ENCODE measurements at places on chromosomes 2 and 18. TPM values are rescaled to one million over a fixed set of nuclear protein-coding genes. Genes with fewer than 3 reads are reported as not detected.

- no peak overlapping the region for H3K27ac ChIP-seq
- H3K27me3 ChIP-seq, result no peaks in the 10 kb centered on the region
- peaks cover 10% of the 10 kb centered on the region for H3K4me1 ChIP-seq
- no peak for DNase-seq
These were observed 62.1 kb downstream of the DYM start for GRCh38 chr18:49398331-49398730.

DNA sequence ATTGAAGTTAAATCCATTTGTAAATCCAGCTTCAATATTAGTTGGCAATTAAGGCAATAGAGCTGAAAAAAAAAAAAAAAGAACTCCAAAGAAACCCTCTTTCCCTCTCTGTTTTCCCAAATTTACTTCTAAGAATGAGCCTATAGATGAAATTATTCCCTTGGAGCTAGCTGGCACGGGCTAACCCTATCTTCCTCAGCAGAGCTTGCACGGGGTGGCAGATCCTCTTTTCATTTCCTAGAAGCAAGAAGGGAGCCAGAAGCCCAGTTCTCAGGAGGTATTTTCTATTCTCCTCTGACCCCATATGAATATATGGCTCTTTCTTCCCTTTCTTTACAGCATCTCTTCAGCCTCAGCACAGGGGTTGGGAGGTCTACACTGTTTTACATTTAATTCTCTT is 426.0 kb downstream of the TGIF1 start:
- peaks cover 5% of the 10 kb centered on the region for H3K36me3 ChIP-seq
- no peak overlapping the region for H3K4me3 ChIP-seq
- no peak overlapping the region for H3K27ac ChIP-seq
- DNase-seq, result no peak
- peaks cover 10% of the 10 kb centered on the region for H3K4me1 ChIP-seq

- no peak overlapping the region for H3K4me3 ChIP-seq
- no peak for DNase-seq
- no peak overlapping the region for H3K27ac ChIP-seq
- no peaks in the 10 kb centered on the region for H3K36me3 ChIP-seq
These were observed 85.5 kb upstream of the PXDN start for GRCh38 chr2:1829796-1830195.

DNA sequence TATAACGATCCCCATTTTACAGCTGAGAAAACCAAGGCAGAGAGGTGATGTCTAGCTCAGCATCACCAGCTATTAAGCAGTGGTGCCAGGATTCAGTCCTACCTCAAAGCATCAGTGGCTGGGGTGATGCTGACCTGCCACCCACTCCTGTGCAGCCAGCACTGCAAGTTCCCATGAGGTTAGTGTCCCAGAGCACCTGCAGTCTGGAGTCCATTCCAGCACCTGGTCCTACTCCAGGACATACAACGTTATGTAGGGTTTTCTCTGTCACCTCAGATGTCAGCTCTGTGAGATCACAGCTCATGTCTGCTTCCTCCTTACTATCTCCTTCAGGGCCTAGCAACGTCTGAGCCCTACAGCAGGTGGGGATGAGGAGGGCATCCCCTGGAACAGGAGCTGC is 328.0 kb upstream of the HS6ST1 start:
- no peak for DNase-seq
- no peak overlapping the region for H3K27ac ChIP-seq
- peaks cover 41% of the 10 kb centered on the region for H3K4me1 ChIP-seq
- H3K4me3 ChIP-seq, result no peak overlapping the region
- H3K36me3 ChIP-seq, result no peaks in the 10 kb centered on the region
- H3K27me3 ChIP-seq, result no peaks in the 10 kb centered on the region

DNA sequence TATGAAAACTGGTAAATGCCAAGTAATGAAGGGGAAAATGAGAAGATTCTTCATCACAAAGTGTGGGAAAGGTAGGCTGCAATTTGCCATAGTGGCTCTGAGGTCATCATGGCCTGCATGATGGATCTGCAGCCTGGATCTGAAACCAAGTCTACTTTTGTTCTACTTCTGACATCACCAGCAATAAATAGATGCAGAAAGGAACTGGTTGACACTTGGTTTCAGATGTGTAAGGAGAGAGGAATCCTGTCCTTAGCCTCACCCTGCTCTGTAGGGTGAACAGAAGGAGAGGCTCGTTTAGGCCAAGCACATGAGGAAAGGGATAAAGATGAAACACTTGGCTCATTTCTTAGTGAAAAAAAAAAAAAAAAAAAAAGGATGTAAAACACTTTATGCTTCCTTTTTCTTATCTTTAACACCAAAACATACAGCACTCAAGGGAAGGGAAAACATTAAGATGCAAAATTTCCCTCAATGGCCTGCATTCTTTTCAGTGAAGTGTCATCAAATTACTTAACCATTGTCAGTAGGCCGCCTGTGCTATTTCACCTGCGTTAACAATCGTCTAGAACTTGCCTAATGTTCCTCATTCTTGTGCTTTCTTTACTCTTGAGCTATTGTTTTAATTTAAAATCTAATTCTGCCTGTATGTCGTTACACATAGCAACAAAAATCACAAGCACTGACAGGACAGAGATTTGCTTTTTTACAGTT is 3.9 kb downstream of the NEB start:
- no peaks in the 10 kb centered on the region for H3K27me3 ChIP-seq
- DNase-seq, result no peak
- no peak overlapping the region for H3K4me3 ChIP-seq

GRCh38 chr2:239297142-239298004 is 103.4 kb downstream of the HDAC4 start:
- no peak for DNase-seq
- H3K27me3 ChIP-seq, result no peaks in the 10 kb centered on the region
- no peaks in the 10 kb centered on the region for H3K36me3 ChIP-seq

DNA sequence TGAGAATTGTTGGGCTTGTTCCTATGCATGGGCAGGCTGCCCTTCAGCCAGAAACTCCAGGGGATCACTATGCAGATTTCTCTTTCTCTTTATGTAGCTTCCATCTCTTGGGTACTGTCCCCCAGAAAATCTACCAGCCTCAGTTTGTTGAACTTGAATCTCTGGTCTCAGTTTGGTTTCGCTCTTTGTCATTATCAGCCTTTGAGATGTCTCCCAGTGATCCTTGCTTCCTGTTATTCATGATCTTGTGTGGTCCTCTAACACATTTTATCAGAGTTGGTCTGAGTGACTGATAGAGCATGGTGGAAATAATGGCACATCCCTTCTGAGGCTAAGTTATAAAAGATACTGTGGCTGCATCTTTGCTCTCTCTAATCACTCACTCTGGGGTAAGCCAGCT is 7.8 kb downstream of the TMEM87B start:
- H3K36me3 ChIP-seq, result peaks cover 11% of the 10 kb centered on the region
- no peak overlapping the region for H3K4me3 ChIP-seq
- no peak for DNase-seq
- no peaks in the 10 kb centered on the region for H3K4me1 ChIP-seq
- no peak overlapping the region for H3K27ac ChIP-seq
- H3K27me3 ChIP-seq, result no peaks in the 10 kb centered on the region

DNA sequence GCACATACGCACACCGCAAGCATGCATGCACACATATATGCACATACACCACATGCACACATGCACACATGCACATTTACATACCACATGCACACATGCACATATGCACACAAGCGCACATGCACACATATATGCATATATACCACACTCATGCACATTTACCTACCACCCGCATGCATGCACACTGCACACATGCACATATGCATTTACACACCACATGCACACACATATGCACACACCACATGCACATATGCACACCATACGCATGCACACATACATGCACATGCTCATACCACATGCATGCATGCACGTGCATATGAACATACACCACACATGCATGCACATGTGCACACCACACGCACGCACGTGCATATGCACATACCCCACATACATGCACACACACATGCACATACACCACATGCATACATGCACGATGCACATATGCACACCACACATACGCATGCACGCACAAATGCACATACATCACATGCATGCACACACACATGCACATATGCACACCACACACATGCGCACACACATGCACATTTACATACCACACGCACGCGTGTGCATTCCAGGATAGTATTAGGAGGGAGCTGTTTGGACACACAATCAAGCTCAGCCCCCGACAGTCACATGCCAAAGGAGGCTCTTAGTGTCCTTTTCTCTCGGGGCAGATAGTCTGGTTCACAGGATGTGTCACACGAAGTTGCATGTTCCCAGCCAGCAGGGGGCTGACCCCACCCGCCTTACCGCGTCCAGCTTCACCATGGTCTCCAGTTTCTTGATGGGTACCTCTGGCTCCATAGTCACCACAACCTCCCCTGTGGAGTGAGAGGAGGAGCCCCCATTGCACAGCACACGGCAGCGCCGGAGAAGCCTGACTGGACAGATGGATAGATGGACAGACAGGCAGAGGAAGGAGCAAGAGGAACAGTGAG is 5.9 kb downstream of the OTOF start:
- peak overlapping the region; percentile 86 for H3K27ac ChIP-seq
- H3K4me1 ChIP-seq, result no peaks in the 10 kb centered on the region
- no peak overlapping the region for H3K4me3 ChIP-seq

Gene FAM237A
- not detected for total RNA-seq

DNA sequence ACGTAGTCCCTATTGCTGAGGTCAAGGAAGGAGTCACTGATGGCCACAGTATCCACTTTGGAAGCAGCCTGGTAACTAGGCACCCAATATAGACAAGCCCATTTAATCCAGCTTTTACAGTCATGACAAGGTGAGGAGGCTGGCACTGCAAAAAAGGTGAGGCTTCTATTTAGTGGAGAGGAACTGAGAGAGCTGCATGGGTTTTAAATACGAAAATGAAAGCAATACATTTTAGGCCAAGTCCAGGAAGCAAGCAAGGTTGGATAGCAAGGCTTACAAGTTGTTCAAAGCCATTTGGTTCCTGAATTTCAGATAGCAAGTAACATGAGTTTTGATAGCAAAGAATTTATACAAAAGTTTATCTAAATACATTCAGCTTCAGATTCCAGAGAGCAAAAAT is 80.4 kb downstream of the SGPP2 start:
- peaks cover 4% of the 10 kb centered on the region for H3K4me1 ChIP-seq
- H3K4me3 ChIP-seq, result no peak overlapping the region
- no peak for DNase-seq

DNA sequence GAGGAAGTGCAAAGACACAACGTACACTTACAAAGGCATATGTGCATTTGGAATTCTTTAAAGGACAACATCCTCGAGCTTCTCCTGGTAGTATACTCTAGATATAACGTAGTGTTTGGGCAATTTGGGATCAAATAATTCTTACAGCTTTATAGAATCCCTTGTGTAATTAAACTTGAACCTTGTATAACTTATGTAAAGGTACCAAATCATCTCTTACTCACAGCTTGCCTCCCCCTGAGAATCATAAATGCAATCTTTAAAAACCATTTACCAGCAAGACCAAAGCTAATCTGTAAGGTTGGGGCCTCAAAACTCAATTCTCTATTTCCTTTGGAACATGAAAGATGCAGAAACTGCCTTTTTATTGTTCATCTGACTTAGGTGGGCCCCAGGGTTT is 12.2 kb upstream of the TNP1 start:
- no peak for DNase-seq
- H3K4me1 ChIP-seq, result peaks cover 9% of the 10 kb centered on the region
- H3K4me3 ChIP-seq, result no peak overlapping the region
- no peak overlapping the region for H3K27ac ChIP-seq

Gene CRYGD
- not detected for total RNA-seq

Gene ATOH8
- 6.9 TPM for total RNA-seq

DNA sequence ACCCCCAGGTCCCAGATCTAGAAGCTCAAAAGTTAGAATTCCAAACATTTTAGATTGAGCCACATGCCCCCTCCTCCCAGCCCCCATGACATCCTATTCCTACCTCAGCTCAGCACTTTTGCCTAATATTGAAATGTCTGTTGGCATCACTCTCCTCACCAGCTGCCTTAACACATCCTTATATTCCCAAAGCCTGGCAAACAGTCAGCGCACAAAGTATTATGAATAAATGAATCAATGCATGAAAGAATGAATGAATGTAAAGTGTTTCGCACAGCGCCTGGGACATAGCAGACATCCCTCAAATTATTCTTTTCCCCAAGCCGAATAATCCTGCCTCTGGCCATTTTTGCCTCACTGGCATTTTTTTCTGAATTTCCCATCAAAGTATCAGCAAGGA is 175.8 kb downstream of the TNS1 start:
- H3K4me3 ChIP-seq, result no peak overlapping the region
- DNase-seq, result no peak
- no peaks in the 10 kb centered on the region for H3K36me3 ChIP-seq
- no peaks in the 10 kb centered on the region for H3K27me3 ChIP-seq
- H3K27ac ChIP-seq, result no peak overlapping the region

Gene RSAD2
- 1.0 TPM for total RNA-seq

- no peak overlapping the region for H3K4me3 ChIP-seq
- peaks cover 2% of the 10 kb centered on the region for H3K36me3 ChIP-seq
- H3K27ac ChIP-seq, result no peak overlapping the region
- no peaks in the 10 kb centered on the region for H3K27me3 ChIP-seq
- no peak for DNase-seq
These were observed 264.7 kb upstream of the SYT4 start for GRCh38 chr18:43542016-43542415.

DNA sequence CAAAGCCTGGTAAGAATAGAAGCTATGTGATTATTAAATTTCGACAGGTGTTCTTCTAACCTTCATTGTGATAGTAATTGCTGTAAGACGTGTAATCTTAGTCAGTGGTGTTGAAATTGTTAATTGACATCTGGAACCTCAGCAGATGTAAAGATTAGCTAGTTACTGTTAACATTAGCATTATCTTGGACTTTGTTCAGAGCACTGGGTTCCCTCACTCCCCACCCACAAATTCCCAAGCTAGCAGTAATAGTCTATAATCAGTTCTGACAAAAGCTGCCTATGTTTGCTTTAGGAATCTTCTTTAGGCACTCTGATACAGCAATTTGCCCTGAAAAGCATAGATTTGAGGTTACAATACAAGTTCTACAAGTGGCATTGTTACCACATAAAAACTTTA is 233.7 kb downstream of the EN1 start:
- H3K4me3 ChIP-seq, result no peak overlapping the region
- peaks cover 20% of the 10 kb centered on the region for H3K27me3 ChIP-seq
- H3K4me1 ChIP-seq, result peaks cover 6% of the 10 kb centered on the region
- no peak overlapping the region for H3K27ac ChIP-seq

DNA sequence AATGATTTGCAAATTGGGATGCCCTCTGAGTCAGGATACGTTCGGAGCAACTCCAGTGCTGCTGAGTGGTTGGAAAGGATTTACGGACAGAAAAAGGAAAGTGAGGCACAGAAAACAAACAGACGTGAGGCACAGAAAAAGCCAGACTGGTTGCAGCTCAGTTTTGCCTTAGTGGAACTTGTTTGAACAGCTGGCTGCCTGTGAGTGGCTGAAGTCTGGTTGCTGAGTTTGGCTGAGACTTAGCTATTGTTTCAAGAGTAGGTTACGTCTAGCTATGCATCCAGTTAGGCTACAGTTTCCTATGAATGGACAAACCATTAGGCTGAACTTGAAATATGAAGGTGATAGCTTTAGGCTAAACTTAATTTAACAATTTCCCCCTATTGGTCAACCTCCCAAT is 256.6 kb downstream of the VAPA start:
- H3K27ac ChIP-seq, result no peak overlapping the region
- peaks cover 3% of the 10 kb centered on the region for H3K27me3 ChIP-seq
- H3K4me1 ChIP-seq, result peaks cover 8% of the 10 kb centered on the region
- H3K36me3 ChIP-seq, result no peaks in the 10 kb centered on the region
- DNase-seq, result no peak

Gene CTNNA2
- total RNA-seq, result 2.6 TPM

Gene IL1RL2
- total RNA-seq, result not detected
